ENCODE measurements at places on chromosomes 12 and 14.

- no peak for DNase-seq
These were observed 40.1 kb upstream of the KRR1 start for GRCh38 chr12:75551477-75551876.

DNA sequence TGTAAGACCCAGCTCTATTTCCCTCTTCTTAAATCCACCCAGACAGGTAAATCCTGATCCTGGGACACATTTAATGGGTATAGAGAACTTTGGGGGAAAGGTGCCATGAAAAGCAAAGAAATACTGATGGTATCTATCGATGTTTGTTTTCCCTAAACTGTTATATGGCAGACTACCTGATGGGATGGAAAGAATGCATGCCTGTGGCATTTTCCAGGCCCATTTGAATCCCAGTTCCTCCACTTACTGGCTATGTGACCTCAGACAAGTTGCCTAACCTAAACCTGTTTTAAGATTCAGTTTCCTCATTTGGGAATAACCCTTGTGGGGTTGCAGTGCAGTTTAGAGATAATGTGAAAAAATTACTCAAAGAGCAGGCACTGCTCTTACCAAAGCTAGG, 404.5 kb downstream of the FUT8 start:
- no peak for DNase-seq

GRCh38 chr12:91264178-91264577, 81.6 kb upstream of the DCN start:
- DNase-seq: no peak

- DNase-seq: peak; percentile 5
These were observed 3.9 kb downstream of the PLD4 start for GRCh38 chr14:104928391-104929133.

DNA sequence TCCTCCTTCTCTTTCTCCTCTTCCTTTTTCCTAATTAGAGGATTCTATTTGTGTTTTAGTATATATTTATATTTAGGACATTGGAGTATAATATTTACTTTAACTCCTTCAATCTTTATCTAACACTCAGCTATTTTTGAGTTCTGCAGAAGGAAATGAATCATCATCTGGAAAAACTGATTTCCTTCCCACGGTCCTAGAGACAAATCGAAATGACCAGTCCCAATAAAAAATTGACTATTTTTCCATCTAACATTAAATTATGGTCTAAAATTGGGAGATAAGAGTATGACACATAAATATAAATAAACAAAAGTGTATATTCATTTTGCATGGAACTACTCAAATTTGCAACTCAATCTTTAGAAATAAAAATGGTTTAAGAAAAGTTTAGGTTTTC, 167.4 kb downstream of the TMTC3 start:
- DNase-seq: no peak

GRCh38 chr12:88400302-88400701, 180.0 kb downstream of the KITLG start:
- no peak for DNase-seq

- DNase-seq: no peak
These were observed 612 bp downstream of the VPS37B start for GRCh38 chr12:122895320-122895703.

DNA sequence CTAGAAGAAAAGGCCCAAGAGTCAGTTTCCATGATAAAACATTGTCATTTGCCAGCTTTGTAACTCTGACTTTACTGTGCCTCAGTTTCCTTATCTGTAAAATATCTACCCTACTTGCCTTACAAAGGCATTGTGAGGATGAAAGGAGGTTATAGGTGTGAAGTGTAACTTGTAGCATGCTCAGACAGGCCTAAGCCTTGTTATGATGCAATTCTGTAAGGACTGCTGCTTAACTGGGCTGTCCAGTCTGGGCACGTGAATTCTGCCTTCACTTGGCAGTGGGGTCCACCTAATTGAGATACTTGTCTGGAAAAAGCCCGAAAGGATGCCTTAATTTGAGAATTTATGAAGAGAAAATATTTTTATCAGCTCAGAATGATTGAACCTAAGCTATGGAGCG, 114.5 kb upstream of the DYRK2 start:
- DNase-seq: no peak

- DNase-seq: no peak
These were observed 19.4 kb downstream of the TMEM116 start for GRCh38 chr12:111993292-111994150.

- no peak for DNase-seq
These were observed 42.6 kb downstream of the GALNT8 start for GRCh38 chr12:4762773-4763172.

GRCh38 chr12:77648716-77649115, 182.0 kb upstream of the NAV3 start:
- DNase-seq: no peak

- no peak for DNase-seq
These were observed 15.1 kb downstream of the XRCC3 start for GRCh38 chr14:103699901-103700752.

- DNase-seq: peak; percentile 16
These were observed 234.9 kb downstream of the SUDS3 start for GRCh38 chr12:118611295-118611694.

DNA sequence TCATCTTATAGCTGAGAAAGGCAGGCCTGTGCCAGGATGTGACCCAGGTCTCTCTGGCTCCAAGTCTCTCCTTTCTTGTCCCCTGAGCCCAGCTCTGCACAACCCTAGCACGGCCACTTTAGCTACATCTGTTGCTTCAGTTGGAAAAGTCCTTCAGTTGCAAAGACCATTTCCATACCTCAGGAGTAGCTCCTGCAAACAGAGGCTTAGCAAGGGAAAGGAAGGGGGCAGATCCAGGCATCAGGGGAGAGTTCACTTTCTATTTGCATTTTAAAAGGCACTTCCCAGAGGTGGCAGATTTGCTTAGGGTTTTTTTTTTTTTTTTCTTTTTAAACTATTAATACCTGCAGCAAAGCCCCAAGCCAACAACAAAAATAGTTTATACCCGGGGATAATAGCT, 3.0 kb upstream of the PITPNM2 start:
- no peak for DNase-seq

DNA sequence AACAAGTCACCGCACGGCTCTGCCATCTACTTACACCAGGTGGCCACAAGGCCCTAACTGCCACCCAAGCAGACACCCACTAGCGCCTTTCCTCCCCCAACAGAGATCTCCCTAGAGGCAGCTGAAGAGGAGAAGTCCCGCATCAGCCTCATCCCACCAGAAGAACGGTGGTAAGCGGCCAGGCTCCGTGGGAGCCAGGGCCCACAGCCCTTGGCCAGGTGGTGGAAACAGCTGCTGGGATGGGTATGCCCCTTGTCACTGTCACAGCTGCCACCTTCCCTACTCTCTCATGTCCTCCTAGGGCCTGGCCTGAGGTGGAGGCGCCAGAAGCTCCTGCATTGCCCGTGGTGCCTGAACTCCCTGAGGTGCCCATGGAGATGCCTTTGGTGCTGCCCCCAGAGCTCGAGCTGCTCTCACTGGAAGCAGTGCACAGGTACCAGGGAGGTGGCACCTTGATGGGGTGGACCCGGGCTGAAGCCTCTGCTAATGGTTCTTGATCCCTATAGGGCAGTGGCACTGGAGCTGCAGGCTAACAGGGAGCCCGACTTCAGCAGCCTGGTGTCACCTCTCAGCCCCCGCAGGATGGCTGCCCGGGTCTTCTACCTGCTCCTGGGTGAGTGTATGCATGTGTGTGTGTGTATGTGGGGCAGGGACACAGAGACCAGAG, 7.5 kb downstream of the REC8 start:
- DNase-seq: no peak

DNA sequence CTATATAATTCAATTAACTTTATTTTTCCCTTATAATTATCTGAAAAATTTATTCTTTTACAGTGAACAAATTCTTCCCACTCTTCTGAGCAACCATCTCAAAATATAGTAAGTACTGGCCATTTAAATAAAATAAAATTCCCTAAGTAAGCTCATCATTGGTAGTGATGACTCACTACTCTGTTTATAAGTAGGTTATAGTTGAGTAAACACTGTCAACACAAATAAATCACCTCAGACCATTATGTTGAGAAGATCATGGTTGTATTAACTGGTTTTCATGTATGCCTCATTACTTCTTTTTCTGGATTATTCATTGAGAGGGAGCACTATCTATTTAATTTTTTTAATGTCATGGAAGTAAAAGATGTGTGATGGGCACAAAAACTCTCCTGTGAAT, 220.5 kb downstream of the SEC23A start:
- no peak for DNase-seq

DNA sequence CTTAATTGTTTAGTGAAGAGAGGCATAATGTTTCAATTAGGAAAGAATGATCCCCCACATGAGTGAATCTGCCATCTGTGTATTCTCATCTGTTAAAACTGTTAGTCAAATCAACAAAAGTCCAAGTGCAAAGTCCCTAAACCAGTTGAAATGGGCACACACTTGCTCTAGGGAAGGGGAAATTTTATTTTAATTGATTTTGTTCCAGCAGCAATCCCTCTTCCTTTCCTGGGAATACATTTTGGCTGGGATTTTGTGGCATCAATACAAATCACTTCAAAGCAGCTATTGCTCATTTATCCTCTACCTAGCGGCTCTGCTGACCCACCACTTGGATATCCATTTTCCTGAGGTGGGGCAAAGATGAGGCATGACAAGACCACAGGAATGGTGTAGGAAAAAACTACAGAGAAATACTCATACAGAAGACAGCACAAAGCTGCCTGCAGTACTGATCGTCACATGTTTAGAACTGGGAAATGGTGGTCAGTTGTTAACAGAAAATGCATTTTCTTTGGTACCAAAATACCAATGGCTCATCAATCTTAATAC, 9.8 kb upstream of the SSTR1 start:
- DNase-seq: no peak

DNA sequence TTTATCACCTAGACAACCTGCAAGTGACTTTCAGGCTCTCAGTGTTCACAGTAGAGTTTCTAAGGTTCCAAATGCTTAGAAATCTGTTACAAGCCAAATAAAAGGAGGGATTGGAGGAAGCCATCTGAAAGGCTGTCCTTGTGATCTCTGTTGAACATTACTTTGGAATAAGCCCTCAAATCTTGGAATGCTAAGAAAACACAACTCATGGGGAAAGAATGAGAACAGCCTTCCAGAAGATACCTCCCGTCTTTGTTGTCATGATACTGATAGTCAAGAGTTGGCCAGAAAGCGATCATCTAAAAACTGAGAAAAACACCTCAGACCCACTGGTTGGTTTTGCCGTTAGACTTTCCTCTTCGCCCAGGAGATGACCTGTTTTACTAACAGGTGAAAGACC, 44.4 kb upstream of the KCNK13 start:
- no peak for DNase-seq

DNA sequence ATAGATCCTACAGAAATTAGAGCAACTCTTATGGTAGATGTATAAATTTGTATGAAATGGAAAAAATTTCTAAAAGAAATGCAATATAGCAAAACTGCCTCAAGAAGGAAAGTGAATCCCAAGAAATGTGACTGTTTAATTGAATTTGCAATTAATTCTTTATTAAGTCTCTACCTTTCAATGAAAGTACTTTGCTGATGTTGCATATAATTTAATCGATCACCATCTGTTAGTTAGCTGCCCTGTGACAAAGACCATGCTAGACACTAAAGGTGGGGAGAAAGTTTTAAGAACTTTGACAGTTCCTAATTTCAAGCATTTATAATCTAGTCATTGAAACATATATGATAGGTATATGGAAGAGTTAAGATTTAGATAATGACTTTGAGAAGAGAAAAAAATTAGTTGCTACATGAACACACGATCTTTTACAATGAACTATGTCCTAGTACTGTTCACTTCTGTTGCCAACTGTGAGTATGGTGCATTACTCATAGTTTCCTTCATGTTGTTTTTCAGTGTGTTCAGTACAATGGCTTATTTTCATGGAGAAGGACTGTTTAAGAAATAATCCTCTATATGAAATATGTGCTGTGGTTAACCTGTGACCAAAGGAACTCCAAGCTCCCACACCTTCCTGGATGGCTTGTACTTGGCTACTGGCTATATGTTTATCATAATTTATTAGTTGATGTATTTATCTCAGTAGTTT, 128.4 kb downstream of the METTL25 start:
- no peak for DNase-seq

DNA sequence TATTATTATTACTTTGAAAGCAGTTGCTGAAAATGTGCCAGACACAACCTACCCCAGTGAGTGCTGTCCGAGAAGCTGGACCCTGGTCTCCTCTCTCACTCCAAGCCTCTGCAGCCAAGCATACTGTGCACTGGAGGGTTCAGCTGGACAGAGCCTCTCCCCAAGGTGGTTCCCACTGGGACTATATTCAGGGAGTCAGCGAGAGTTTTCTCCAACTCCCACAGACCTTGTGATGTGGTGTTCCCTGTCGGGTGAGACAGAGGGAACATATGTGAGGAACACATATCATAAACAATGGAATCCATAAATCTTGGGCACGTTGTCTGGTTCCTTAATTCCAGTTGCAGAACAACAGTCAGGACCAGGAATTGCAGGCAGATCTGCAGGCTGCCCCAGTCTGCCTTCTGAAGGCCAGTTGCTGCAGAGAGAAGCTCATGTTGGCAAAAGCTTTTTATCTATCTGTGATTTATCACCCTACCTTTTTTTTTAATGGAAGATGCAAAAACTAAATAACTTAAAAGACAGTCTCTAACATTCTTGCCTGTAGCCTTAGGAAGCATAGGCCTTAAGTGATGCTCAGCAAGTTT, 619.8 kb upstream of the TBX3 start:
- DNase-seq: no peak

- DNase-seq: no peak
These were observed 555.6 kb downstream of the CCER1 start for GRCh38 chr12:90399357-90399756.

DNA sequence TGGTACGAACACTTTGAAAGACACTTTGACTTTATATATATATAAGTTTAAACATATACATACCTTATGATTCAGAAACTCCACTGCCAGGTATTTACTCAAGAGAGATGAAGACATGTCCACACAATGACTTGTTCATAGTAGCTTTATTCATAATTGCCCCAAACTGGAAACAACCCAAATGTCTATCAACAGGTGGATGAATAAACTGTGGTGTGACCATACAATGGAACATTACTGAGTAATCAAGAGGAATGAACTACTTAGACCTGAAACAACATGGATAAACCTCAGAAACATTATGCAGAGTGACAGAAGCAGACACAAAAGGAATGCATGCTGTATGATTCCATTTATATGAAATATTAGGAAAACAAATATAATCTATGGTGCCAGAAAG, 71.1 kb downstream of the PPP1R36 start:
- no peak for DNase-seq

- DNase-seq: no peak
These were observed 302.8 kb downstream of the PAWR start for GRCh38 chr12:79388011-79388410.

DNA sequence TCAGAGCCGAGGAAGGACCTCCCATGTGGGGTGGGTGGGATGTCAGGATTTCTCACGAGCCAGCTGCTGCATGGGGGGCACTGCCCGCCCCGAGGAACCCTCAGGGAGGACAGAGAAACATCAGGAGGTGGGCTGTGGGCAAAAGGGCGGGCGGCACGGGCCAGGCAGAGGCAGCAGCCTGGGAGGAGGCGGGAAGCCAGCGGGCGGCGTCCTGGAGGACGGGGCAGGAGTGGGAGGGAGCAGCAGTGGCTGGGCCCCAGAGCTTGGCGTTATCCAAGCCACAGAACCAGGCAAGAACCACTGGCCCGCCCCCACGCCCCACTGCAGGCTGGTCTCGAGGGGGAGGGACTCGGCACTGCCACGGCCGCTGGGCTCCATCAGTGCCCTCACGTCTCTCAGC, 2.4 kb downstream of the C14orf180 start:
- no peak for DNase-seq

GRCh38 chr12:8917751-8918150, 3.4 kb downstream of the PHC1 start:
- no peak for DNase-seq

- DNase-seq: no peak
These were observed 477.3 kb downstream of the TMEM117 start for GRCh38 chr12:44313188-44313587.

GRCh38 chr12:92955997-92956663, 27.0 kb upstream of the EEA1 start:
- DNase-seq: no peak
